ENCODE measurements at places on chromosomes 16 and 17.

DNA sequence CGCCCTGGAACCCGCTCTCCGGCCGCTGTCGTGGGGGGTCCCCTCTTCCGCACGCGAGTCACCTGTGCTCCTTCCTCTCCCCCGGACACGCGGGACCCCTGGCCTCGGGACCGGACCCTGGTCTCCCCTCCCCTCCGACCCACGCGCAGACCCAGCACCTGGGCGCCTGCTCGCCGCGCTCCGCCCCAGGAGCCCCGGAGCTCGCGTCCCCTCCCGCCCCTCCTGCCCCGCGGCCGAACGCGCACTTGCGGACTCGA, 762 bp downstream of the RAB40B start:
- DNase-seq = no peak

DNA sequence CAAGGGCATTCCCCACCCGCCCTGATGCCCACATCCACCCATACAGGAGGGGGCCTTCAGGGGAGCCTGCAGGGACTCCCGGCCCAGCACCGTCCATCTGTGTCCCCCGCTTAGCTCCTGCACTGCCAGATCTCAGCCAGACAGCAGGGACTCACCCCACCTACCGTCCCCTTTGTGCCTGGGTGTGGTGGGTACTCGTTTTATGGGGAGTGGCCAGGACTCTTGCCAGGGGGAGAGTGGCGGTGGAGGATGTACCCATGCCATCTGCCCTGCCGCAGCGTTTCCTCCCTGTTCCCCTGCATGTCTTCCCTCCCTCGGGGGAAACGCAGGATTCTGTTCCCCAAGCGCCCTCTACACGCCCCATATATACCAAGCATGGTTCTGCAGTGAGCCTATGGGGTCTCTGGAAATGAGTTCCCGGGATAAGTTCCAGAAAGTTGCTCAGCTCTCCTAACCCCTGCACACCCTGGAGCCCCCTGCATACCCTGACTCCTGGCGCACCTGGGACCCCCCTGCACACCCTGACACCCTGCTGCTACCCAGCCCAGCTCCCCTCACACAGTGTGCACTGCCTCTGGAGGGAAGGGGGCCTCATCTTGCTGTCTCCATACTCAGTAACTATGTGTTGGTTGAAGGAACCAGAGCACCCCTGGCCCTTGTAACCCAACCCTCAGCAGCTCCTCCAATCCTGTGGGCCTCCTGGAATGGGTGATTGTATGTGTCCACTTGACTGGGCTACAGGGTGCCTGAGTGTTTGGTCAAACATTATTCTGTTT, 4.2 kb upstream of the MAFG start:
- DNase-seq = no peak

- no peak for DNase-seq
Measured at GRCh38 chr16:2822158-2822495, 5.1 kb downstream of the PRSS21 start.

- no peak for DNase-seq
Measured at GRCh38 chr17:61492759-61493526, 40.7 kb downstream of the TBX4 start.

- no peak for DNase-seq
Measured at GRCh38 chr17:11485336-11486100, 112.8 kb upstream of the DNAH9 start.

DNA sequence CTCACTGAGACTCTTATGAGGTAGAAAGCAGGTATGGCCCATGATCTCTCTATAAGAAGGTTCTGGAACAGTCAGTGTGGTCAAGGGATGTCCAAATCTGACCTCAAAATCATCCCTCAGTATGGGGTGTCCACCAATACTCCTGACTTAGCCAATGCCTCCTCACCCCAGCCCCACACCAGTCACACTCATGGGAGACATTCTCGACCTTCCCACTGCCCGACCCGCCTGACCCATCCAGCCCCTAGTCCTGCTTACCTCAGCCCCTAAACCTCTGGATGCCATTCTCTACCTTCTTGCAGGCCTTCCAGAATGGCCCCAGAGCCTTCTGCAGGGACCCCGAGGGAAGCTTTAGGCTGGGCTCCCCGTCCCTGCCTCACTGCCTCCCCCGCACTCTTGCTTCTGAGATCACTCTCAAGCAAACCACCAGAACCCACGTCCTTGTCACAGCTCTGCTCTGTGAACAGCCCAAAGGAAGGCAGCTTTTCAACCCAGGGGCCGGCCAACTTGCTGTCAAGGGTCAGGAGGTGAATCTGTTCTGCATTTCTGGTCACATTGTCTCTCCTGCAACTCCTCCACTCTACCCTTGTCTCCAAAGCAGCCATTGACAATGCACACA, 44.9 kb upstream of the RBFOX3 start:
- peak; percentile 19 for DNase-seq

GRCh38 chr16:84657229-84657837, 9.0 kb downstream of the KLHL36 start:
- DNase-seq = no peak

DNA sequence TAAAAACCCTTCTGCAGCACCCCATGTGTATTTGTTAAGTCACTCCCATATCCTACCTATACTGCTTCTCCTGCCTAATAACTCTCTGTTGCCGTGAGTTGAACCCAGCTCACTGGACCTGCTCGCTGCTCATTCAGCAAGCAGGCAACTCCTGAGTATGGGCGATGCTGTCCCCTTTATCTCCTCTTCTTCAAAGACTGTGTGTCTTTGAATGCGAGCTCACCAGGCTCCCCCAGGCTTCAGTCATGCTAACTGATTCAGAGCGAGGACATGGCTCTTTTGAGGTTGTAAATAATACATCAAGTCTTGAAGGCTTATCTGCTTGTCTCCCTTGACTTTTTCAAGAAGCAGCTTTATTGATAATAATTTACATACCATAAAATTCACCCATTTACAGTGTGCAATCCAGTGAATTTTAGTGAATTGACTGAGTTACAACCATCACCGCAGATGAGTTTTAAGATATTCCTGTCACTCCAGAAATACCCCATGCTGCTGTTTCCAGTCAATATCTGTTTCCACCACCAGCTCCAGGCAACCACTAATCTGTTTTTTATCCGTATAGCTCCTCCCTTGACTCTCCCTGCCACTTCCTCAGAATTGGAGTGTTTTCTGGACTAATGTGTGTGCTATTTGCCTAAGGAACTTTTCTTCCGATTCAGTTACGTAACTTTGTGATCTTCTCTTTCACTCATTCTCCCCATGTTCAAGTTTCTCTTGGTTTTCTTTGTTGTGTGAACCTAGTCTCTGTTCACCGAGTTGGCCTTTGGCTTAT, 132.2 kb downstream of the SPECC1 start:
- no peak for DNase-seq

- no peak for DNase-seq
Measured at GRCh38 chr16:28208131-28208530, 3.6 kb downstream of the XPO6 start.

DNA sequence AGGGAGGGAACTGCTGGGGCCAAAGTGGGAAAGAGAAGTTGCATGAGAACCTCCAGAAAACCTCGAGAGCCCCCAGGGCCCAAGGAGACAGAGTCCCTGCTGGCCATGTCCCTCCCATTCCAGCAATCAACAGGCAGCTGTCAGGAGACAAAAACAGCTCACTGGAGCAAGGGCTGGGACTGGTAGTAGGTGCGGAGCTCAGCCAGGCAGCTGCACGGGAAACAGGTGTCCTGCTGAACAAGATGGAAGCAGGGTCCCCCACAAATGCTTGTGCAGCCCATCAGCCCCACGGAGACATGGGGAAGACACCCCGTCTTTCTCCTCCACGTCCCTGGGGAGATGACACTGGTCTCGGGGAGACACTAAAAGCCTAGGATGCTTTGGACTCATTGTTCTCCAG, 34.5 kb downstream of the SDK2 start:
- DNase-seq = no peak

GRCh38 chr17:28368306-28368831, 1.7 kb downstream of the VTN start:
- no peak for DNase-seq

GRCh38 chr17:9217151-9218056, 196.1 kb downstream of the NTN1 start:
- no peak for DNase-seq

DNA sequence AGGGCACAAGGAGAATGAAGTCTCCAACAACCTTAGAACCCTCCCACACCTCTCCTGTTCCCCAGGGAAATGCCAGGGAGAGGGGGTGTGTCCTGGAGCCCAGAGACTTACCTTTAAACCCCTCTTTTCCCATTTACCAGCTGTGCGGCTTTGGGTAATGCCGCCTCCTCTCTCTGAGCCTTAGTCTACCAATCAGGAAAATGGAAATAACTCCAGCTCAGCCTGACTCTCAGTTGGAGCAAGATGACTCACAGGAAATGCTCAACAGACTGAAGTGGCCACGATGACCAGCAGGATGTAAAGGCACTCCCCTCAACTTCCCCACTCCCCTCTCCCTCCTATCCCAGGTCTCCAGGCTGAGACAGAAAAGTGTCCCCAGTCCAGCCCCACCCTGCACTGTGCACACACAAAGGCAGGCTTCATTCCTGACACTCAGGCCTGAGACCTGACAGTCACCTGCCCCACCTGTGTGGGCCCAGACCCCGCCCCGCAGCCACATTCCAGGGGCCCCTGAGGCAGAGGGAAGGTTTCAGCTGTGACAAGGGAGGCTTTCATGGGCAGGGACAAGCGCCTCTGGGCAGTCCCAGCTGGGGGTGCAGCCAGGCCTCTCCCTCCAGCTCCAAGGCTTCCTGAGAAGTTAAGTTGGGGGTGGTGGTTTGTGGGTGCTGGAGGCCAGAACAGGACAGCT, 3.0 kb upstream of the KRT15 start:
- DNase-seq = no peak

DNA sequence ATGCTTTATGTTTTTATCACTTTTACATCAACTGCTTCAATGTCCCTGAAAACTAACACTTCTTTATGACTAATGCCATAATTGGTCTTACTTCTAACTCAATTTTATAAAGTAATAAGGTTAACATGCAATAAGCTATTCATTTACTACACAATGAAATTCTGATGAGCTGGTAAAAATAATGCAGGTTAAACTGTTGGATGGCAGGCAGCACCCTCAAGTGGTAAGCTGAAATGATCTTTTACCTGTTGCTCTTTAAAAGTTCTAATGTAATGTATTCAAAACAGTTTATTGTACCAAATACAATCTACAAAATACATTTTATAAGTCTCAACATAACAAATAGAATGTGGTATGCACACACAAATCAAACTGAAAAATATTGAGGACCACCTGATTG, 1280.3 kb downstream of the CDH8 start:
- no peak for DNase-seq

- no peak for DNase-seq
Measured at GRCh38 chr16:66459878-66460277, 32.8 kb downstream of the BEAN1 start.

GRCh38 chr17:66386498-66387351, 84.3 kb downstream of the PRKCA start:
- no peak for DNase-seq

DNA sequence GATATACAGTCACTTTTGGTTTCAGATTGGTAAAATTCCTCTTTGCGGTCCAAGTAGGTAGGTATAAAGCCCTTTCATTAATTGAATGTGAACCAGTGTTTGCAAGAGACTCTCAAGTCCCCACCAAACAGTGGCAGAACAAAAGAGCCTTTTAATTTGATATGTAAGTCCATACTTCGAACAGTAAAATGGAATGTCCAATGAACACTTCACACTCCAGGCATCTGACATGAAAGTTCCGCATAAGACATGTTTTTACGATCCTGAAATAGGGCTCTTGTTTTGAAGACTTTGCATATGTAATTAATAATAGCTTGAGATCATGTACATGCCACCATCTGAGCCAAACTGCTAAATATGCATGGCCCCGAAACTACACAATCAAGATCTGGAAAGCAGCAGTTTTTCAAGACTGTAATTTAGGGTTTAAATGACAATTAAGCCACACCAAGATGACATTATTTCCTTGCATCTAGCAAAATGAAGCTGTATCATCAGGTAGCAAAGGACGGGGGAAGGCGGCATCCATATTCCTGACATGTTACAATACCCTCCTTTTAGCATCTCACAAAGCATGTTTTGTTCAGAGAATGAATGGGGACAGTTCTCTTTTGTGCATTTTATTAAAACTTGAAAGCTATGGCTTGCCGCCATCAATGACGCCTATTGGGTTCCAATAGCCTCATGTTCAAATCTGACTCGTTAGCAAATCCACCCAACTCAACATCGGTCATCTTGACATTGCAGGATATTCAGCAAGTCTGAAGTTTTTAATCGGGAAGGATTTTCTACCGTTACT, 39.4 kb downstream of the LITAF start:
- no peak for DNase-seq

DNA sequence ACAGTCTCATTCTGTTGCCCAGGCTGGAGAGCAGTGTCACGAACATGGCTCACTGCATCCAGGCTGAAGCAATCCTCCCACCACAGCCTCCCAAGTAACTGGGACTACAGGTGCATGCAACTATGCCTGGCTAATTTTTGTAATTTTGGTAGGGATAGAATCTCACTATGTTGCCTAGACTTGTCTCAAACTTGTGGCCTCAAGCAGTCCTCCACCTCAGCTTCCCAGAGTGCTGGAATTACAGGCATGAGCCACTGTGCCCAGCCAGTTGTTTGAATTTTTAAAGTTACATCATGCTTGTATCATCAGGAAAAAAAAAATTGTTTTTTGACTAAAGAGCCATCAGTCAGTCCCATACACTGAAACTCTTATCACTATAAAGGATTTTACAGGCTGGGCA, 17.1 kb upstream of the VPS4A start:
- DNase-seq = no peak

GRCh38 chr17:43712397-43712796, 46.2 kb downstream of the SOST start:
- DNase-seq = no peak

- DNase-seq = no peak
Measured at GRCh38 chr17:9792181-9792840, 919 bp upstream of the DHRS7C start.

GRCh38 chr17:52158450-52159042, at the start of gene CA10:
CA10 (minus strand) TSS chr17:52158714.
- no peak for DNase-seq

DNA sequence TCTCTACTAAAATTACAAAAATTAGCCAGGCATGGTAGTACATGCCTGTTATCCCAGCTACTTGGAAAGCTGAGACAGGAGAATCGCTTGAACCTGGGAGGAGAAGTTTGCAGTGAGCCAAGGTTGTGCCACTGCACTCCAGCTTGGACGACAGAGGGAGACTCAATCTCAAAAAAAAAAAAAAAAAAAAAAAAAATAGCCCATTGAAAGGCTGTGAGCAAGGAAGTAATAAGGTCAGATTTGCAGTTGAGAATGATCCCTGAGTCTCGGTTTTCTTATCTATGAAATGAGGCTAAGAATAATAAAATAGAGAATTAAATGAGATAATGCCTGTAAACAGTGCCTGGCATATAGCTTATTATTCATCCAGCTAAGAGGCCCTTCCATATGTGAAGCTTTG, 1.3 kb upstream of the PDK2 start:
- DNase-seq = no peak

GRCh38 chr17:62868723-62869122, 60.6 kb upstream of the MARCHF10 start:
- DNase-seq = no peak
